ENCODE measurements at places on chromosomes 6 and 20.

- DNase-seq: no peak
Observed at GRCh38 chr20:8043687-8044282, 24.2 kb upstream of the TMX4 start.

DNA sequence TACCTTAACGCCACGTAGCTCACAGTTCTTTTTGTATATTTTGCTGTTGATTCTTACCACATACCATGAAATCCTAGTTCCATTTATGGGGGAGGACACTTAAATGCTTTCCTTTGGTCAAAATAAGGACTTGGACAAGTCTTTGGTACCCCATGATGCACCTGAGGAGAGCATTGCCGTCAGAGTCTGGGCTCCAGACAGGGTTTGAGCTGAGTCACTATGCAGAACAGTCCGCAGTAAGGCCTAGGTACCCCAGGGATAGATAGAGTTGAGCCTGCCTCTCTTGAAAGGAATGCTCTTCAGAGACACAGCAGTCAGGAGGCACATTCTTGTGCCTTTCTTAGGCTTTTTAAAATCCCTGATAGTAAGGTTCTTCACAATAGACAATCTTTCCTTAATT is 6.0 kb downstream of the PARD6B start:
- no peak for DNase-seq

DNA sequence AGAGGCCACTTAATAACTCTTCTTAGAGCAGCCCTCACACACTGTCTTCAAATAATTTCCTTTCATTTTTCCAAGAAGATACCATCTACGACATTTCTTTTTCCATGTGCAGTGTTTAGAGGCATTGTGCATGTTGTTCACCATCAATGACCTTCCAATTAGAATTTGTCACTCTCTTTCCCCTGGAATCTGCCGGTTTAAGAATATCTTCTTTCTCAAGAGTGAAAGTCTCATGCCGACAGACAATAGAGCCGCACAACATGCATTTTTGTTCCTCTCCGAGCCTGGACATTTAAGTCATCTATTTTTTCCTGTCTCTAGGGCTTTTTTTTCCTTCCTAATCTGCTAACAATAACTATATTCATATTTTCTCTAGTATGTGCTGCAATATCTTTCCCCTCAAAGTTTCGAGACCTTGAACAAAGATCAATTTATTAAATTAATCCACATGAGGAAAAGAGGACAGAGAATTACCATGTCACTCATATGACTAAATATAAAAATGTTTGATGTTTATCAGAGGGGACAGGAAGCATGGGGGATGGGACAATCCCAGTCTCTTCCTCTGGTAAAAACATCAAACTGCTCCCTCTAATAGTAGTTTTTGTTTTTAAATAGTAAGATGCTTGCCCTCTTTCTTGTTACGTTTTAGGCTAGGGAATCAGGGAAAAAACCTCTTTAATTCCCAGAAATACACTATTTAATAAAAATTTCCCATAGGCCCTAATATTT is 893.4 kb downstream of the C6orf118 start:
- DNase-seq: no peak

DNA sequence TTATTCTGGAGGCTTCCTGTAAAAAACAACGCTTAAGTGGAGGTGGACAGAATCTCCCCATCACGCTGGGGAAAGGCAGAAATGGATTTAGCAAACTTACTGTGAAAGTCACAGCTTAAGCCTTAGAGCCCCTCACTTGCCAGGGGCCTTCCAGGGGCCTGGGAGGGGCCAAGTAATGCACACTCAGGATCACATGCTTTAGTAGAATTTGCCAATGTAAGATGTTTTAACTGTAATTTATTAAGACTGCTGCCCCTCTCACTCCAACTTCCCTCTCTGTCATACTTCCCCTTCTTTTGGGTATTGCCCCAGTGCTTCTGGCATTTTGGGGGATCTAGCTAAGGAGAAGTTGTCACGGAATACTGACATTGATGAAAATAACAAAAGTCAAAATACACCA is 12.6 kb upstream of the ADA start:
- DNase-seq: no peak

Measured in H54 (cell line).